Activated CD4-positive, alpha-beta T cell treated with anti-CD3 and anti-CD28 coated beads for 24 hours (primary cell): ENCODE measurements at places on chromosomes 5 and 9.
A peak's percentile ranks its signal among the peaks of the same experiment; 100 is the strongest.

DNA sequence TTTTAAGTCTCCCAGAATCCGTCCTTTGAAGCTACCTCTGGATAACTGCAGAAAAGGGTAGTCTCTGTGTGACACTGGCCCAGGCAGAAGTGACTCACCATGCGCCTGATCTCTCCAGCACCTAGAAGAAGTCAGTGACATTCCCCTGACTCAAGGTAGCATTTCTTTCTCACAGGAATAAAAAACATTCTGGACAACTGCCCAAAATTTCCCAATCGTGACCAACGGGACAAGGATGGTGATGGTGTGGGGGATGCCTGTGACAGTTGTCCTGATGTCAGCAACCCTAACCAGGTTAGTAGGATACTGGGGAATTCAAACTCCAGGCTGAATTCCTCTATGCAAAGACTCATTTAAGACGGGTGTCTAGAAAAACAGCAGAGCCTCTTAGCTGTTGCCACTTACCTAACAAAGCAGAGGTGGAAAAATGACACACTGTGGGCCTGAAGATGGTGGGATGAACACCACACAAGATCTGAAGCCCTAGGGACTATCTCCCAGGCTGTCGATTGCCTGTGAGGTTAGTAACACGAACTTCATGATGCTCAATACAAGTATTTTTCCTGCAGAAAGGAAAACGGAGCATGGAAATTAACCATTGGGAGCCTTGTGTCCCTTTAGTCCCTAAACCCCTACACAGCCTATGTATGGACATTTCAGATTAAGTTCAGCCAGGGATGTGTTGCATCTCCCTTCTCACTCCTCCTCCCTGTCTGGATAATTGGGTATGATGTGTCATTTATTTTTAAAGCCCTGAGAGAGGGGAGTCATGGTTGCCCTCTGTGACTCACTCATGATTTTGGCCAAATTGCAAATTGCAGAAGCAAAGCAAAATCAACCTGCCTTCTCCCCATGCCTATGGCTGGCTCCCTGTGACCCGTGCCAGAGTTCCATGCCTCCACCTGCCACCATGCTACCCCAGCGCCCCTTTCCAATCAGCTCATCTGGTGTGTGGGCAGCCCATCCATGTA, 37.2 kb downstream of the THBS4 start:
- DNase-seq = no peak

DNA sequence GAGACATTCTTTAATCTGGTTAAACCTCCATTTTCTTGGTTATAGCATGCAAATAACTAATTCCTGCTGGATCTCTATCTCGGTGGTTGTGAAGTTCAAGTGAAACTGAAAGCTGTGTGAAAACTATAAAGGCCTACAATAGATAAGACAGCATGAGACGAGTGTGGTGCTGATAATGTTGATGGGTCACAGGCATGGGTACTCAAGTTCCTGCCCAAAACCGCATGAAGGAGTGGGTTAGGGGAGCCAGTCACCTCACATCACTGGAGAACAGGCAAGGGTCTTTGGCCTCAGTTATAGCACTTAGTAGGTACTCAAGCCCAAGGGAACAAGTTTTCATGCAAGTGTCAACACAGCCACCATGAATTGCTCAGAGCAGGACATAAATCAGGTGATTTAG, 16.7 kb downstream of the HMHB1 start:
- no peak for DNase-seq

DNA sequence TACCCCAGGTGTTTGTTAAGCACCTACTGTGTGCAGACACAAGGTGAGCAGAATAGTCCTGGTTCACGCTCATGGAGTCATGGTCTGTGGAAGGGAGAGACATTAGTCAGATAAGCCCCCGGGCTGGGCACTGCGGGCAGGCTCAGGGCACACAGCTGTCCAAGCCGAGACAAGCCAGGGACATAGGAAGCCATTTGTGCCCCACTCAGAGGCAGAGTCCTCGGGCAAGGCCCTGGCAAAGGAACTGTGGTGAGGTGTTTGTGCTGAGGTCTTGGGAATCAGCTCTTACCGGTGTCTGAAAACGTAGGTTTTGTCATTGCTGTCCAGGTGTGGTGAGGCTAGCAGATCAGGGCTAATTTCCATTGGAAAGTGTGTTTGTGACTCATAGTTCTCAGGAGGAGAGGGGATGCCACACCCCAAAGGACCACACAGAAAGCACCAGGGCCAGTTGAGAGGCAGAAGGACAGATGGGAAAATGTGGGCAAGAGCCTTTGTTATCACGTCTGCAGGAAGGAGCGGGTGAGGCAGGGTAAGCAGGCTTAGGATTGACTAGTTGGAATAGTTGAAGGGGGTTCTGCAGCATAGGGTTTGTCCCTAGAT, 46.1 kb upstream of the NEURL1B start:
- no peak for DNase-seq

- no peak for DNase-seq
These were observed 38.8 kb upstream of the NDFIP1 start for GRCh38 chr5:142069606-142070399.

DNA sequence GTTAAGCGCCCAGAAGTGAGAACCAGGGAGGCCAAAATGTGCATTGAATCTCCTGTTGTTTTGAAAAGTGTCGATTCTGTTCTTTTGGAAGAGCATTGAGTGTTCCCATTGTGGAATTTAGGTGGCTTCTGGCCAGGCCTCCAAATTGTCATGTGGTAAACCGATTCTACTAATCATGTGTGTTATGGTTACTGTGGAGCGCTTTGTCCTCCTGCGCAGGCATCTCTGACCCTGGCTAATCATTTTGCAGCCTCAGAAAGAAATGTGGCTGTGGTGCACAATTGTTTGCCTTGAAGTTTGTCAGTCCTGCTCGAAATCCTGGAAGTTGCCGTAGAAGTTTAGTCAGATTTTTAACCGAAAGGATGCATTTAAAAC, 121.3 kb downstream of the RASGRF2 start:
- DNase-seq = no peak

- no peak for DNase-seq
These were observed 564.0 kb upstream of the KLF4 start for GRCh38 chr9:108053555-108054061.

DNA sequence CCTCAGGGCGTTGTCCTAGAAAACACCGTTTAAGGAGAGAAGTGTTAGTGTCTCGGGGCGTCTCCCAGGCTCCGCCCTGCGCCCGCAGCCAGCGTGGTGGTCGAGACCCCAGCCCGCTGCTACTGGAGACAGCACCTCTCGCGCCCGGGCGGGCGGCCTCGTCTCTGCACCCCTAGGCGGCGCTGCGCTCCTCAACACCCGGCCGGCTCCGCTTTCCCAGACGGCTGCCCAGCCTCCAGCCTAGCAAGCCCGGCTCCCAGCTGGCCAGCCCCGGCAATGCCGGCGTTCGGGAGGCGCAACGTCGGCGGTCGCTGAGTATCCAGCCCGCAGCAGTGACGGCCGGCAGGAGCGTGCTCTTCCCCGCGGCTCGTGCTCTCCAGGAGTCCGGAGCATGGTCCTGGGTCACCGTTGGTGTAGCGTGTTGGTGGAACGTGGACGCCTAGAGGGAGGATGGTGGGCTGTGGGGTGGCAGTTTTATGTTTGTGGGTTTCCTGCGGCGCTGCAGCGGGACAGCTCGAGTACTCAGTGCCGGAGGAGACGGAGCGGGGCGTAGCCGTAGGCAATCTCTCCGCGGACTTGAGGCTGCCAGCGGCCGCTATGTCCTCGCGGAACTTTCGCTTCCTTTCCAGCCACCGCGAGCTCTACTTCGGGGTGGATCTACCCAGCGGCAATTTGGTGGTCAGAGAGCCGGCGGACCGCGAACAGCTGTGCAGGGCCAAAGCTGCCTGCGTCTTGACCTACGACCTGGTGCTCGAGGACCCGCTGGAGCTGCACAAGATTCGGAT, 536 bp downstream of the PCDHAC1 start:
- DNase-seq = peak; percentile 28
